ENCODE measurements at places on chromosomes 2 and 18.
A peak's percentile ranks its signal among the peaks of the same experiment; 100 is the strongest.

- DNase-seq = peak; percentile 80
Observed at GRCh38 chr2:142112757-142113221, 18.0 kb downstream of the LRP1B start.

GRCh38 chr18:12741351-12741750 lies 38.5 kb downstream of the PSMG2 start:
- DNase-seq = peak; percentile 93

DNA sequence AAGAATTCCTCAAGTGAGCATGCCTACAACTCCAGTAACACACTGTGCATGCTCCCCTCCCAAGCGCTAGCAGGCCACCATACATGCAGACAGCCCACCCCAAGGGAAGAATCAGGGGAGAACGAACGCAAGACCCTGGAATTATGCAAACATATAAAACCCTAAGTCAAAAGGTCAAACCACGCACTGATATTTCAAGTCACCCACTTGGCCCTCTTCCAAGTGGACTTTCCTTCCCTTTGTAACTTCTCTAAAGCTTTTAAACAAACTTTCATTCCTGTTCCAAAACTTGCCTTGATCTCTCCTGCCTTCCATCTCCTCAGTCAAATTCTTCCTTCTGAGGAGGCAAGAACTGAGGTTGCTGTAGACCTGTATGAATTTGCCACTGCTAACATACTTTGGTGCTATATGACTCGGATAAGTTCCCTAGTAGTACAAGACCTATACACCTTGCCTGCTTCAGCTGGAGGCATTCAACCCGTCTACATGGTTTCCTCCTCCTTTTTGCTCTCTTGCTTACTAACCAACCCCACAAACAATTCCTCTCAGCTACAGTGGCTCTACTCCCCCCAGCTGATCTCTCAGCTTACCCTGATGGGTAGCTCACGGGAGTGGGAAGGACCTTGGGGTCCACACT lies 11.1 kb upstream of the RPIA start:
- DNase-seq = no peak

DNA sequence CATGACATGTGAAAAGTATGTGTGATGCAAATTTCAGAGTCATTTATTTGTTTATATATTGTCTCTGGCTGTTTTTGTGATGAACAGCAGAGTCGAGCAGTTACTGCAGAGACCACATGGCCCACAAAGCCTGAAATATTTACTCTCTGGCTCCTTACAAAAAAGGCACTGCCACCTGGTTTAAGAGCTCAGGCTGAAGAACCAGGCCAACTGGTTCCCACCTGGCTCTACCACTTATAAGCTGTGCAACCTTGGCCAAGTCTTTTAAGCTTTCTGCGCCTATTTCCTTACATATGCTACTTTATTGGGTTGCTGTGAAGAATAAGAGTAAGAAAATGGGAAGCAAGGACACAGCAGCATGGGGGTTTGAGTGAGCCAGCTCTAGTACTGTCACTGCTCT lies 207.6 kb downstream of the L3MBTL4 start:
- no peak for DNase-seq

- no peak for DNase-seq
Observed at GRCh38 chr2:98473995-98474780, 29.5 kb downstream of the INPP4A start.

DNA sequence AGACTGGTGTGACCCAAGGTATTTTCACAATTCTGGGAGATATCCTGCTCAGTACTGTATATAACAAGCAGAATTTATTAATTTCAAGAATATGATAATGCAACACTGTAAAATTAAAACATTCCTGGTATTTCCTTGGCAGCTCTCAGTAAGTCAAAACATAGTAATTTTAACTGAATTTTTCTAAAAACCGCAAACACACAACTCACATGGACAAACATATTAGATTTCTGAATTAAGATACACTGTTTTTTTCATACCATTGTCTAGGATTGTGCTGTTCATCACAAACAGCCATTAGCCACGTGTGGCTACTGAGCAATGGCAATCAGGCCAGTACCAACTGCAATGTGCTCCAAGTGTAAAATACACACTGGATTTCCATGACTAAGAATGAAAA lies 29.6 kb downstream of the LPIN2 start:
- peak; percentile 49 for DNase-seq

GRCh38 chr18:293536-293935 lies 25.7 kb upstream of the THOC1 start:
- DNase-seq = peak; percentile 25

- no peak for DNase-seq
Observed at GRCh38 chr2:119113489-119113770, 45.1 kb downstream of the C1QL2 start.

- DNase-seq = no peak
Observed at GRCh38 chr2:25431604-25432003, 89.9 kb upstream of the DNMT3A start.

- no peak for DNase-seq
Observed at GRCh38 chr2:239014458-239015217, 166.8 kb downstream of the TWIST2 start.

DNA sequence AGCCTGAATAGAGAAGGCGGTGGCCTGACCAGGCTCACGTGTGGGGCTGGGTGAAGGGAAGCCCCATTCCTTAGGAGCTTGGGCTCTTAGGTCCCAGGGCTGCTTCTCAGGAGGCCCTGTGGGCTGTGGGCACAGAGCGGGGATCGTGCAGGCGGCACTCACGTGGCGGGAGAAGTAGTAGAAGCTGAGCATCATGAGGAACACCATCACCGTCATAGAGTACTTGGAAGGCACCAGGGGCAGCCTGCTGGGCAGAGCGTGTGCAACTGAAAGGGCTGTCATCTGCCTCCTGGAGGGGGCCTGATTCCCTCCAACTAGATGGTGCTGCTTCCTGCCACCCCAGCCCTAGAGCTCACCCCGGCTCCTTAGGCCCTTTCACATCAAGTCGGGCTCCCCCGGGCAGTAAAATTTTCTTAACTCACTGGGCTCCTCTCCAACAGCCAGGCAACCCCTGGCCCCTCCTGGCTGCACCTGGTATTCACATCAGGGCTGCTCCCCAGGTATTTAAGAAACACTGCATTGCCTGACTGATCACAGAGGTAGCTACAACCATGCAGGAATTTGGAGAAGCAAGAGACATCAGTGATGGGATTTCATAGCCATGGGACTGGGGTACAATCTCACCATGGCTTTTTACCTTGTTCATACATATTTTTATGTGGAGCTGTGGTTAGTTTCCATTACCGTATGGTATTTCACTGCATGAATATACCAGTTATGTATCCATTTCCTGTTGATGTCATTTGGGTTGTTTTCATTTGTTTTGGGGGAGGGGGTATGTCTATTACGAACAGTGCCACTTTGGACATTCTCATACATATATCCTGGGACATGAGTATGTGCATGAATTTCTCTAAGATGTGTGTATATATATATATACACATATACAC lies 32.9 kb downstream of the CENPO start:
- DNase-seq = peak; percentile 33

GRCh38 chr18:40452599-40452998 lies 1502.4 kb upstream of the PIK3C3 start:
- no peak for DNase-seq

DNA sequence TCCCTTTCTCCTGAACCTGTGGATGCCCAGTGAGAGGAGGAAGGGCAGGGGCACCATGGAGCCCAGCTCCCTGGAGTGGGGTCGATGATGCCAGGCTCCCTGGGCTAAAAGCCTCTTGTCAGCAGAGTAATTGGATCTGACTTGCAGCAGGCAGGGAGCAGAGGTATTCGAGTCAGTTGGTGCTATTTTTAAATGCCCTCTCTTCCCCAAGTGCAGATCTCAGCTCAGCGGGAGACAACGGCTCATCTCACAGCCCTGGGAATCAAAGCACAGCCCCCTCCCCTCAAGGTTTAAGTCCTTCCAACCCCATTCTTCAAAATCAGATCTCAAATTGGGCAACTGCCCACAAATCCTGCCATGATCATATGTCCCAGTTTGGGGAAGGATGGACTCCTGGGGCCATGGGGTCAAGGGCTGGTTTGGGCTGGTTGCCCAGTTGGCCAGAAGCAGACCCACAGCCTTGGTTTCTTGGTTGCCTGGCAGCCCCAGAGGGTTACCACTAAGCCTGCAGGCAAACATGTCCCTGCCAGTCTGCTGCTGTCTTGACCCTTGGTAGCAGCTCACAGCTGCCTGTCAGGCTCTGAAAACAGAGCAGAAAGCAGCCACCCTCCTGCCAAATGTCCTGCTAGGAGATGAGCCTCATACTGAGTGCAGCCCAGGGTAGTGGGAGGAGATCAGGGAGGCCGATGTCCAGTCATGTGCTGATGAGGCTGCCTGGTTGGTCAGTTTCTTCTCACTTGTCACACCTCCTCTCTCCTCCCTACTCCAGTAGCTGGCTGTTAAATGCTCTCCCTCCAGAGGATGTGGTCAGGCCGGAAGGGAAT lies 244.9 kb downstream of the LOXHD1 start:
- DNase-seq = peak; percentile 42

DNA sequence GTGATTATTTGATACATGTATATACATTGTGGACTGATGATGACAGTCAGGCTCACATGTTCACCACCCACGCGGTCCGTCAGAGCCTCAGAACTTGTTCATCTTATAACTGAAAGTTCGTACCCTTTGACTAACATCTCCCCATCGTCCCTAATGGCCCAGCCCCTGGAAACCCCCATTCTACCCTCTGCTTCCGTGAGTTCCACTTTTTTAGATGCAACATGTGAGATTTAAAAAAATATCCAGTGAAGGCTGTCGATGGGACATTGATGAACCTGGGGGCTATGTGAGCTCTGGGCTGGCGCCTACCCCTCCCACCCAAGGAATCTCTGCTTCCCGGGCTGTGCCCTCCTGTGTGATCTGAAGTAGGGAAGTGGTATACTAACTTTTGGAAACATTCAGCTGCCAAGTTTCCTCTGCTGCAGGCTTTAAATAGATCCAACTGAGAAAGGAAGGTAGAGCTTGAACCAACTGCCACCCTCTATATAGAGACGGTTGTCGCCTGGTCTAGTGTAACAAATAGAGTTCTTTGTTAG lies 163.8 kb downstream of the FAM210A start:
- no peak for DNase-seq

DNA sequence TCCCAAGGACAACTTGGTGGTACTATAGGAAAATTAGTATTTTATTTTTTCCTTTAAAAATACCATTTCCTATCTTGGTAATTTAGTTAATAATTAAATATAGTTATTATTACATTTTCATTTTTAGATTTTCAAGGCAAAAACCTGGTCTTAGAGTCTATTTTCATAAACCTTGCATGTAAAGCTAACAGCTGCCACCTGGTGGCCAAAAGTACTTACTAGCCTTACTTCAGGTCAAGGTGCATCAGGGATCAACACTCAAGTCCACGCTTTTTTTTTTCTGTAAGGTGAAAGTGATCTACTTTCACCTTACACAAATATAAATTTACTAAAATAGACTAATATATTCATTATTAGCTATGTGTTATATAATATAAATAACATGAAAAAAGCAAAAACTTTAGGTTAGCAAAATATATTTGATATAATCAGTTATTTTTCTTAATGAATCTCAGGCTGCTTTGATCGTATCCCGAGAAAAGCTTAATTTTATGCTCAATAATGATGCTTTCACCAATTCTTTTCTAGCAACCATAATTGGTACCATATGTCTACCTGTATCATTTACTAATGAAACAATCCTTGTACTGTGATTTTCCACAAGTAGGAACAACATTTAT lies 62.5 kb downstream of the RELCH start:
- DNase-seq = peak; percentile 70

DNA sequence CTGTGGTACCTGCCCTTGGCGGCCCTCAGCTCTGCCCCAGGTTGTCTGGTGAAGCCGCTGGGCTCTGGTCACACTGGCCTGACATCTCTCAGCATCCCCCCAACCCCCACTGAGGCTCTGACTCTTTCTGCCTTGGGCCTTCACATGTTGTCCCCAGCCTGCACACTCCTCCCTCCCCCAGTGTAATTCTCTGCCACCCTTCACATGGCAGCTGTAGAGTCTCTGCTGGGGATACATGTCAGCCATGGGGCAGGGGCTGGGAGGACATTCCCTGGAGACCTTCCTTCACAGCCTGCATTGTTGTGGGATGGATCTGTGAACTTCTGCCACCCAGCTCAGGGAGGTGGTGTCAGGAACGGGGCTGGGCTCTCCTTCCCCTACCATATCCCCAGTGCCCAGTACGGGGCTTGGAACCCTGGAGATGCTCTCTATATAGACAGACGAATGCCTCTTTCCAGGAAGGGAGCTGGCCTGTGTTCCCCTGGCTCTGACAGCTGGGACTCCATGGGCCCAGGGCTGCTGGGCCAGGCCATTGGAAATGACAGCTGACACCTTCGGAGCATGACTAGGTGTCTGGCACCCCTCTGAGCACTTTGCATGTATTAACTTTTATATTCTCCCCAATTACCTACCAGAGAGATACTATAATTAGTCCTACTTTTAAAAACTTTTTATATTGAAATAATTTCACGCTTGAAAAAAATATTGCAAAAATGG lies 151.5 kb downstream of the INHBB start:
- no peak for DNase-seq

DNA sequence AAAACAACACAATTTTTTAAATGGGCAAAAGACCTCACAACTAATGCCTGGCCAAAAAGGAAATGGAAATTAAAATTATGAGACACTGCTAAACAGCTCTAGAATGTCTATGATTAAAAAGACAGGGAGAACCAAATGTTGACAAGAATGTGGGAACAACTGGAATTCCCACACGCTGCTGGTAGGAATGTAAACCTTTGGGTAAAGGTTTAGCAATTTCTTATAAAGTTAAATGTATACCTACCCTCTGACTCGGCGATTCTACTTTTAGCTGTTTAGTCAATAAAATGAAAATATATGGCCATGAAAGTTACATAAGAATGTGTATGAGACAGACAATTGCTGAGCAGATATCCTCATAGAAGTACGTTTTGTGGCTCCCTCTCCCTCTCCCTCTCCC lies 60.9 kb downstream of the ATF2 start:
- peak; percentile 45 for DNase-seq

DNA sequence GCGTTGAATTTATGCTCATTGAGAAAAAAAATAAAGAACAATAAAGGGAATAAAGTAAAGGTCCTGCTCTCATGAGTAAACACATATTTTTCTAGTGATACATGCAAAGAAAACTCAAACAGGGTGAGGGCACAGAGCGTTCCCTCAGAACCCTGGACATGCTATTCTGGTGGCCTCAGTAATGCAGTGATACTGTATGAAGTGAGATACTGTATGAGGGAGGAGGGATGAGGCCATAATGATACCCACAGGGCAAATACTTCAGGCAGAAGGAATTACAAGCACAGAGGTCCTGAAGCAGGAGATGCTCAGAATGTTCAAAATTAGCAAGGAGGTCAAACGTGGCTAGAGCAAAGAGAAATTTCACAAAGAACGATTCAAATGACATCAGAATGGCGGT lies 28.4 kb upstream of the RNU4ATAC start:
- DNase-seq = peak; percentile 62

GRCh38 chr18:12960395-12960794 lies 12.6 kb downstream of the SEH1L start:
- no peak for DNase-seq

- no peak for DNase-seq
Observed at GRCh38 chr2:9811216-9811615, 32.1 kb upstream of the TAF1B start.

GRCh38 chr2:240569523-240569997 lies 1.3 kb downstream of the RNPEPL1 start:
- no peak for DNase-seq
